Right lung (tissue), 10 donors: ENCODE measurements at places on chromosomes 2 and 18. TPM values are rescaled to one million over a fixed set of nuclear protein-coding genes. Genes with fewer than 3 reads are reported as not detected.

MYO5B gene
- 13.3 TPM for polyA plus RNA-seq

GRCh38 chr18:69885355-69885754 is 62.3 kb downstream of the CD226 start:
- DNase-seq: no peak

DNA sequence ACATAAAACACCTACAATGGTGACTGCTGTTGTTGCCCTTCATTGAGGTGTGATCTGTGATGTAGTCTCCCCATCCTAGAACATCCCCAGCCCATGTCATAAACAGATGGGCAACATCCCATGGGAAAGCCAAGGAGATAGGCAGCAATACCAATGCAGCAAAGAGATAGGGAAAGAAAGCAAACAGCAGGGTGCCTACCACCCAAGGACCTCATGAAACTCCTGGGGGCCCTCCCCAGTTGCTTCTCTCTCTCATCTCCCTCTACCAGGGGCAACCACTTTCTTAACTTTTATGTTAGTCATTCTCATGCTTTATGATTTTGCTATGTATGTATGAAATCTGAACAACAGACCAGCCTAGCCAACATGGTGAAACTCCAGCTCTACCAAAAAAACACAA is 8.1 kb upstream of the ITPRIPL1 start:
- no peak for DNase-seq

- no peak for DNase-seq
Measured at GRCh38 chr18:10053861-10054260, 140.0 kb downstream of the VAPA start.

DNA sequence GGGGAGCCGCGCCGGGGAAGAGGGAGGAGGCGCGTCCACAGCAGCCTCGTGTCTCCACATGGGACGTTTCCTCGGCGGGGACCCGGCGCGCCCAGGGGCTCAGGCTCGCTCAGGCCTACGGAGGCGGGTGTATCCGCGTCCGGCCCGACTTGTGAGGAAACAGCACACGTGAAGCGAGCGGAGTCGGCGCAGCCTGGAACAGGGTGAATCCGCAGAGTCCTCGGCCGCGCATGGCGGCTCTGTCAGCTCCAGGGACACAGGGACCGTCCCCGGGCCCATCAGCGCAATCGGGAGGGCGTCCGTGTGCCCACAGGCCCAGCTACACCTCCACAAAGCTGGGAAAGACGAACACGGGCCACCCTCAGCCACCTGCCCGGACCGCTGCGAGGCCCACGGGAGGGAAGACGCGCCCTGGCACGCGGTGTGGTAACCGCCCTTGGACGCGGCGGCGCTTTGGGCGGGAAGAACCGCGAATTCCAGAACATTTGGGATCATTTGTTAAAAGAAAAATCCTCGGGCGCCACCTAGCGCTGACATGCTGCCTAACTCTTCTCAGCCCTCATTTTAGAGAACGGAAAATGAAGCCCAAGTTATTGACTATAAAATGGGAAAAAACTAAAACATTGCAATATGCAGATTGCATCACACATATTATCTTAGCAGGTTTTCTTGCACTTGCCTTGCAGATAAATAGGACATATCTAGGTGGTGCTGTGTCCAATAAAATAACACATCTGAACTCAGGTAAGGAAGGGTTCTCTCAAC is 40.4 kb downstream of the TMEM18 start:
- DNase-seq: peak; percentile 71

DNA sequence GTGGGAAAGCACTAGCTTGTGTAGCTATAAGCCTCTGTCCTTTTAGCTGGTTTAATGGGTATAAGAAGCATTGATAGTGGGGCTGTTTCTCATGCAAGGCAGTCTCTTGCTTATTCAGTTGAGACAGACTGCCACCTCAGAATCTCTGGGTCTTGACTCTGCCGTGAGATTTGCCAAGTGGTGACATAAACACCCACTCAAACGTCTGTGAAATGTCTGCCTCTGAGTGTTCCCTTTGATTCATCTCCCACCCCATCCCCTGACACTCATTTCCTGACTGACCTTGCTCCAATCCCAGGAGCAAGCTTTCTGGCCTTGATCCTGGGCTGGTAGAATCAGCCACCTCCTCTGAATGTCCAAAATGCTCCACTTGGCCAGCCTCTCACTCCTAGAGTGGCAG is 141.9 kb upstream of the RBMS1 start:
- DNase-seq: peak; percentile 67

- DNase-seq: no peak
Measured at GRCh38 chr18:74251297-74252038, 40.3 kb downstream of the CYB5A start.

- peak; percentile 44 for DNase-seq
Measured at GRCh38 chr2:118185210-118186109, 97.2 kb downstream of the INSIG2 start.

- DNase-seq: no peak
Measured at GRCh38 chr2:170502361-170503130, 212.6 kb upstream of the SP5 start.

TEKT4 gene
- polyA plus RNA-seq: 1.6 TPM

GALNT14 gene
- 4.4 TPM for polyA plus RNA-seq

DYSF gene
- polyA plus RNA-seq: 14.6 TPM

DNA sequence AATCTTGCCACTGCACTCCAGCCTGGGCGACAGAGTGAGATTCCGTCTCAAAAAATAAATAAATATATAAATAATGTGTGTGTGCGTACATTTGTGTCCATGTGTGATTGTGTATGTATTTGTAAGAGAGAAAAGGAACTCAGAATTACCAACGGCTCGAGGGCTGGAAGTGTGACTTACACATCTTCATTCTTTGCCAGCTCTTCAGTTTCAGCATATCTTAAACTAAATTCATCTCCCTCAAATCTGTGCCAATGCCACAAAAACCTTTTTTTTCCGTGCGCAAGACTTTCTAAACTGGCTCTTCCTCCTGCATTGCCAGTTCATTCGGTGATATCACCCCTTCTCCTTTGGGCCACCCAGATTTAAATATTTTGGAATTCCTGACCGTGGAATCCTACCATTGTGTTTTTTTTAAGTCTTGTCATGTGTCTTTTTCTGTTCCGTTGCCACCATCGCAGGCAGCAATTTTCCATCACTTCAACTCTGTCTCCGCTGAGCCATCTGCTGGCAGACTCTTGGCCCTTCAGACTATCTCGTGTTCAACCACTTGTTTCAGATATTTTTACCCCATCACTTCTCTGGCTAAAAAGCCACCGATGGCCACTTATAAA is 77.0 kb upstream of the ZNF532 start:
- DNase-seq: no peak

- no peak for DNase-seq
Measured at GRCh38 chr2:116499389-116499788, 1315.1 kb upstream of the DDX18 start.

TMEM198 gene
- 2.6 TPM for polyA plus RNA-seq

B3GNT7 gene
- 3.4 TPM for polyA plus RNA-seq

PRSS56 gene
- polyA plus RNA-seq: not detected

DNA sequence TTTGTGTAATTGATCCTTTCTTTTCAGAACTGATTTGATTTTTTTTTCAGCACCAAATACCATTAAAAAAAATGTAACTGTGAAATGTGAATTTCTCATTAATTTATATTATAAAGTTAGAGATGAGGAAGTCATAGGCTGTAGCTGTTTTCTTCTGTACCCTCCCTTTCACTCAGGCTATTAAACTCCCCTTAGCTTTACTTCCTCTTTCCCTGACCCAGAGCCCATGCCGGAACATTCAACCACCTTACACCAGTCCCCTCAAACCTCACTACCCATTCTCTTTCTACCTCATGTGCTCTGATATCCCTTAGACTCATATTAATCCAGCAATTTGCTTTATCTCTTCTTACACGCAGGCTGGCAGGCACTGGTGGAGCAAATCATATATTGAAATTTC is 12.4 kb downstream of the GALNT5 start:
- DNase-seq: no peak

GRCh38 chr2:110677080-110677479 is 783 bp downstream of the BUB1 start:
- DNase-seq: no peak

DNA sequence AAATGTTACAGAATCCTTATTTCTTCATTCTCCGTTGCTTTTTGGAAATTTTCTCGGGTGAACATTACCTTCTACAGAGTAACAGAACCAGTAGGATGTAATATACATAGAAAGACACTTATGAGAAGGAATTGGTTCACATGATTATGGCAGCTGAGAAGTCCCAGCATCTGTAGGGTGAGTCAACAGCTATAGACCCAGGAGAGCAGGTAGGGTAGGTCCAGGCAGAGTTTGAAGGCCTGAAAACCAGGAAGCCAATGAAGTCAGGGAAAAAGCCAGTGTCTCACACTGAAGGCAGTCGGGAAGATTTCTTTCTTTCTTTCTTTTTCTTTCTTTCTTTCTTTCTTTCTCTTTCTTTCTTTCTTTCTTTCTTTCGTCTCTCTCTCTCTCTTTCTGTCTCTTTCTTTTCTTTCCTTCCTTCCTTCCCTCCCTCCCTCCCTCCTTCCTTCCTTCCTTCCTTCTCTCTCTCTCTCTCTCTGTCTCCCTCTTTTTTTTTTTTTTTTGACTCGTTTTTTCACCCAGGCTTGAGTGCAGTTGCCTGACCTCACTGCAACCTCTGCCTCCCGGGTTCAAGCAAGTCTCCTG is 15.1 kb upstream of the YES1 start:
- DNase-seq: no peak

MEP1B gene
- polyA plus RNA-seq: 0.09 TPM

VIT gene
- polyA plus RNA-seq: 0.29 TPM

MROH2A gene
- polyA plus RNA-seq: 1.3 TPM

NEUROD1 gene
- 0.80 TPM for polyA plus RNA-seq

GRCh38 chr2:112768432-112768831 is 4.0 kb upstream of the CKAP2L start:
- DNase-seq: no peak

TMEM247 gene
- polyA plus RNA-seq: not detected

SMPD4 gene
- polyA plus RNA-seq: 76.0 TPM

TMEM182 gene
- 8.4 TPM for polyA plus RNA-seq

GRCh38 chr2:54560146-54560881 is 104.2 kb downstream of the SPTBN1 start:
- peak; percentile 42 for DNase-seq

- DNase-seq: peak; percentile 26
Measured at GRCh38 chr2:196160101-196160500, 11.3 kb downstream of the STK17B start.

- DNase-seq: no peak
Measured at GRCh38 chr2:176947754-176948153, 264.8 kb upstream of the HNRNPA3 start.

DNA sequence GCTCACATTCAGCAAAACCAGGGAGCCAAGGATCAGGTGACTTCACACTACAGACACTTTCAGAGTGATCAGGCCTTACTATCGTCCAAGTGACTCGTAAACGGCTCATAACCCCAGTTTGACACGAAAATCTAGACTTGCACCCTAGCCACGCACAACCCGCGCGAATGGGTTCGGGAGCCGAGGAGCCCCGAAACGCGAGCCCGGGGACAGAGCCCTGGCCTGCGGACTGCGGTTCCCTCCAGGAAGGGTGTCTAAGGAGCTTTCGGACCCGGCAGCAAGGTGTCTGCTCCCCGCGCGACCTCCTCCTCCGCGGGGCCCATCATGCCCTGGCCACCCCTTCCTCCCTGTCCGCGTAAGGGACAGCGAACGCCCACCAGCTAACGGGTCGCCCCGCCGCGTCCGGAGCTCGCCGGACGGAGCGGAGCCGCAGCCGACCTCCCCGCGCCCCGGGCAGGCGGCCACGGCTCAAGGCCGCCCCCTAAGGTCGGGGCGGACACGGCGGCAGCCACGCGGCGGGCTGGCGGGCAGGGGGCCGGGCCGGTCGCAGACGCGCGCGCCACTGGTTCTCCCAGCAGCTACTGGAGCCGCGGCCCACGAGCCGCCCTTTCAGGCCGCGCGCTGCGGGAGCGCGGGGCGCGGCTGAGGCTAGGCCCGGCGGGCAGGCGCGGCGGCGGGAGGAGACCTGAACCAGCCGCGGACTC is 575 bp downstream of the ATL2 start:
- peak; percentile 65 for DNase-seq

RGPD3 gene
- 0.35 TPM for polyA plus RNA-seq

DNA sequence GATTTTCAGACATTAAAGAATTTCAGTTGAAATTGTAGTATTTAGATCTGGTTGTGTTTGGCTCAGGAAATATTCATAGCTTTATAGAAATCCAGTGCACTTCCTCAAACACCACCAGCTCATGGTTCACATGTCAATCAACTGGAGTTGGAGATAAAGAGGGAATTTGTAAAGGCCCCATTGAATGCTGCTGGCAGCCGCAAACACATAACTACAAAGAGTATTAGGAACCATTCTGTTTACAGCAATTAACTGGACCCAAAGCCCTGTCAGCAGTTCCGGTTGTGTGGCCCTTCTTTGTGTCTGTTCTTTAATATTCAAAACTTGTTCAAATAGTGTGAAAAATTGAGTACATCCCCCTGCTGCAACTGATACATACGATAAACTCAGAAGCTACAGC is 107.4 kb upstream of the LRRTM4 start:
- no peak for DNase-seq

DNA sequence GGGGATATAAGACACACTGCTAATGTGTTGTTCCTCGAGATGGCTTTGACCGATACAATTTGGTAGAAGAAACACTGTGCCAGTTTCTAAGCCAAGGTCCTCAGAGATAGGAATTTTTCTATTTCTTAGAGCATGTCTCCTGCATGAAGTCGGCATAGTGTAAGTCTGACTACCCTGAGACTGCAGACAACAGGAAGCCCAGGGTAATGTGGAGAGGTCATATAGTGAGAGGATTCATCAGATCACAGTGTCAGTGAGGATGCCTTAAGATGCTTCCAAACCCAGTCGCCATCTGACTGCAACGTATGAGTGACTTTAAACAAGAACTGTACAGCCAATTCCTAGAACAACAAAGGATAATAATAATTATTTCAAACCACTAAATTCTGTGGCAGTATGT is 818.3 kb upstream of the GYPC start:
- no peak for DNase-seq

CXCR1 gene
- not detected for polyA plus RNA-seq

GRCh38 chr2:10363861-10364610 is 61.3 kb downstream of the HPCAL1 start:
- DNase-seq: no peak

DNA sequence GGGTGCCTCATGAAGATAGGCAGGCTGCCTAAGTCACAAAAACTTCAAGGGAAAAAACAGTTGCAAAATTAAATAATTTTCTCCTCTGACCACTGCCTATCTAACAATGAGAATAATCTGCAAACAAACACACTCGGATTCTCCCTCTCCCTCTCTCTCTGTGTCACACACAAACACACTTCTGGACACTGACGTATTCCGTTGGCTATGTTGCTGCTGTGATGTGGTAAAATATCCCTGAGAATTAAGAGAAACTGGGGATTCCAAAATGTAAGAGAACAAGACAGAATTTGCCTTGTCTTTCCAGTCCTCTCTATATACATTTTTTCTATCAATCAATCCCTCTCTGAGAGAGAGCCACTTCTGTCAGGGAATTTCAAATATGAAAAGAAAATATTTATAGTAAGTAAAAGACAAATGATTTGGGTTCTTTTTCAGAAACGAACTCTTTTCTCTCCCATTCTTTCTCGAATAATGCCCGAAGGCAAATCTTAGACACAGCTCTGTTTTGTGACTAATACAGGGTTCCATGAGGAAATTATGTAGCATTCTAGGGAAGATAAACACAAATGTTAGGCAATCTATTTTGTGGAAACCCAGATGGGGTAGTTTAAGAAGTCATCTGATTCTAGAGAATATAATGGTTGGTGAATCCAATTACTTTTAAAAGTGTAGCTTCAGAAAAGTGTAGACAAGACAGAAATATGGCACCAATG is 310.3 kb upstream of the CYP26B1 start:
- DNase-seq: no peak

- DNase-seq: peak; percentile 12
Measured at GRCh38 chr2:168920504-168921157, 19.5 kb downstream of the G6PC2 start.

- peak; percentile 31 for DNase-seq
Measured at GRCh38 chr2:53859206-53860181, at the start of gene GPR75. GPR75 (minus strand) TSS chr2:53859967; CDS start chr2:53854756, 5,211 bp downstream.

- DNase-seq: no peak
Measured at GRCh38 chr2:58182527-58182926, 58.6 kb downstream of the FANCL start.
